NT2/D1 (cell line): ENCODE measurements at places on chromosomes 12 and 14.

- no peak for DNase-seq
These were observed 68.9 kb downstream of the SPPL3 start for GRCh38 chr12:120835304-120835612.

- DNase-seq: no peak
These were observed 129.1 kb downstream of the GPR135 start for GRCh38 chr14:59336098-59336497.

DNA sequence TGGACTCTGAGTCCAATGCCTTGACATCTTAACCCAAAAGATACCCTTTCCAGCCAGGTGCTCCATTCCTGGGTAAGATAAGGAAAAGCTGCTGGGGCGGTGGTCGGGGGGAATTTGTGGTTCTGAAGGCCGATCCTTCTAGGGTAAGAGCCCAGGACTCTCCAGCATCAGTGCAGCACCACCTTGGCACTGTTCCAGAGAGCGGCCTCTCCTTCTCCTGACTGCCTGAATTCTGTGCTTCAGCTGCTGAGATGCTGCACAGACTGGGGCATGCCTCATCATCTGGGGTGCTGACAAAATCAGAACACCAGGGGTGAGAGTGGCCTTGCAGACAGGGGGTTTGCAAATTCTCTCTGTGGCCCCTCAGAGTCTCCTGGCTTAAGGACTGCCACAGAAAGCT is 87.5 kb downstream of the SPTB start:
- DNase-seq: no peak

DNA sequence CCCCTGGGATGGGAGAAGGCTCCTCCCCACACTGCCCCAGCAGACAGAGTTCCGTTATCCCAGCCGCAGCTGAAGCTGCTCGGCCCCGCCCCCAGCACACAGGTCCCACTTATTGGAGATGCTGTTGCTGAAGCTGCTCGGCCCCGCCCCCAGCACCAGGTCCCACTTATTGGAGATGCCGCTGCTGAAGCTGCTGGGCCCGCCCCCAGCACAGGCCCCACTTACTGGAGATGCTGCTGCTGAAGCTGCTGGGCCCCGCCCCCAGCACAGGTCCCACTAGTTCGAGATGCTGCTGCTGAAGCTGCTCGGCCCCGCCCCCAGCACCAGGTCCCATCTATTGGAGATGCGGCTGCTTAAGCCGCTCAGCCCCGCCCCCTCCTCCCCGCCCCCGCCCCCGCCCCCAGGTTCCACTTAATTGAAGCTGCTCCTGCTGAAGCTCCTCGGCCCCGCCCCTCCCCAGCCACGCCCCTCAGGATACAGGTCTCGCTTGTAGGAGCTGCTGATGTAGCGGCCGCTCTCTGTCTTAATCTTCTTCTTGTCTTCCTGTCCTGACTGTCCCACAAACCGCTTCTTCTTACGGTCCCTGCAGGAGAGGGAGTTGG is 12.0 kb downstream of the CFAP73 start:
- peak; percentile 97 for DNase-seq

DNA sequence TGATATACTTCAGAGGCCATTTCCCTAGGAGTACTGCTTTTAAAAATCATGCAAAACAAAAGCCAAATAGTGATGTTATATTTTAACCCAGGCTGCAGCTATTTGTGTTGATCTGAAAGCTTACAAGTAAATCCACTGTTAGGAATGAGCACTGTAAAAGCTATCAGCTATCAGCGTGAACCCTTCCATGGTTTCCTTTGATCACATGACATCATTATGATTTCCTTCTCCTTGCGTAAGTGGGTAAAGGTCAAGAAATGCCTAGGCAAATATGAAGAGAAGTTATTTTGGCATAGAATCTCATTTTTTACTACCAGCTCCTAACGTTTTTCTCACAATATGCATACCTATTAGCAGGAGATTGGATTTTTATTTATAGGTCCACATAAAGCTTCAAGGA is 48.6 kb upstream of the CATSPERB start:
- DNase-seq: no peak

DNA sequence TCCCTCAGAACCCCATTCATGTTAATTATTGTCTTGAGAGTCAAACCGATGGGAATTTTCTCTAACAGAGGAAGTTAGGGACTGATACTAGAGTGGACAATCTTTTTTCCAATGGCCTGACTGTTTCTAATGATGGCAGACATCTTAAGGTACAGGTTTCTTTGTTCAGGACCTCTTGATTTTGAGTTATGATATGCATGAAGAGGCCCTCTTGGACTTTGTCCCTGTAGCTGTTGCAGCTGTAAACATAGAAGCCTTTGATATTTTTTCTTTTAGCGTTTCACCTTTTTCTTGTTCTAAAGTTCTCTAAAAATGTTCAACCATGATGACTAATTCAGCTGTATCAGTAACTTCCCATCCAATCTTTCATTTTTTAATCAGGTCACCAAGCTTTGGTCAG is 53.0 kb downstream of the LGR5 start:
- DNase-seq: no peak

DNA sequence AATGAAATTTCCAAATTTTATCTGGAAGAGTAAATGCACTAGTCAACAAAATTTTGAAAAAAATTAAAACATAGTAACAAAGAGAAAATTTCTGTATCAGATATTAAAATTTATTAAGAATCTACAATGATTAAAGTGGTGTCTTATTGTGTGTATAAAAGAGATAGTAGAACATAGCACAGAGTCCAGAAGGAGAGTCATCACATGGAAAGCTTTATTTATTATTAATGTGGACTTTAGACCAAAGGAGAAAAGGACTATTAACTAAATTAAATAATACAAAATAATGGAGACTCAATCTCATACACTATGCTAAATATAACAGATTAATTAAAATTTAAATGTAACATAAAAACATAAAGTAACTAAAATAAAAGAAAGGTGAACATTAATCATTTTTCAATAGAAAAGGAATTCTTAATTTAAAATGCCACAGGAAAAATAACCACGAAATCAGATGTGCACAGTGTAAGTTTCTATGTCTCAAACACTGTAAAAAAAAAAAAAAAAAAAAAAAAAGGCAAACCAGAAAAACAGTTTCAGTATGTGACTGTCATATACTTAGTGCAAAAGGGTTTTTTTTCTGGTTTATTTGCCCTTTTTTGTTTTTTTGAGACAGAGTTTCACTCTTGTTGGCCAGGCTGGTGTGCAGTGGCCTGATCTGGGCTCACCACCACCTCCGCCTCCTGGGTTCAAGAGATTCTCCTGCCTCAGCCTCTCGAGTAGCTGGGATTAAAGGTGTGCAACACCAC is 95.4 kb downstream of the MYF5 start:
- no peak for DNase-seq

DNA sequence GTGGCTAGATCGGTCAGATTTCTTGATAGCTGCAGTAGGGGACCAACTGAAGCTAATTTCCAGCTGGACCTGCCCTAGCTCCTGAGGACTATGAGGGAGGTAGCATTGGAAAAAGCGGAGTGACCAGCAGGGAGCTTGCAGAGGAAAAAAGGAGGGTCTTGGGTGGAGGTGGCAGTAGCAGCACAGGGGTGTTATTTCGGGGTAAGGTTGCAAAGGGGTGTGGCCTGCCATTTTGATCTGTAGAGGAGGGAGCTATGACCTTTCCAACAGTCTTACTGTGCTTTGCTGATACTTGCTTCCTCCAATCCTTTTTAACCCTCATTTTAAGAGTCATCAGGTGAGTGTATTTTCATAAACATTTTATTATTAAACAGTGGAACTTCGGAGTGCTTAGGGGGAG is 83.8 kb upstream of the NRXN3 start:
- no peak for DNase-seq

DNA sequence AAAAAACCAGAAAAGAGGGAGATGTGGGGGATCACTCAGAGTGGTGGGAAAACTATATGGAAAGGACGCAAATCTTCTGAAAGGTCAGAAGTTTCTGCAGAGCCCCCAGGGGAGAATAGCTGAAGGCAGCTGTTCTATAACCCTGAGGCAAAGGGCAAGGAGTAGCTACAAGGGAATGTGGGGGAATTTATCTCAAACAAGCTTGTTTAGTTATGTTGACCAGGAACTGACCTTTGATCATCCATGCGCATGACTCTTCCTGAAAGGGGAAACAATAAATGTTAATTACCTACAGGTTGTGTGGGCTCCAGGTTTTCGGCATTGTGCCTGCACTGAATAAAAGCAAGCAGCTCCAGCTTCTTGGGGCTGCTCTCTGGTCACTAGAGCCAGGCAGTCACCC is 968.5 kb downstream of the AACS start:
- no peak for DNase-seq

DNA sequence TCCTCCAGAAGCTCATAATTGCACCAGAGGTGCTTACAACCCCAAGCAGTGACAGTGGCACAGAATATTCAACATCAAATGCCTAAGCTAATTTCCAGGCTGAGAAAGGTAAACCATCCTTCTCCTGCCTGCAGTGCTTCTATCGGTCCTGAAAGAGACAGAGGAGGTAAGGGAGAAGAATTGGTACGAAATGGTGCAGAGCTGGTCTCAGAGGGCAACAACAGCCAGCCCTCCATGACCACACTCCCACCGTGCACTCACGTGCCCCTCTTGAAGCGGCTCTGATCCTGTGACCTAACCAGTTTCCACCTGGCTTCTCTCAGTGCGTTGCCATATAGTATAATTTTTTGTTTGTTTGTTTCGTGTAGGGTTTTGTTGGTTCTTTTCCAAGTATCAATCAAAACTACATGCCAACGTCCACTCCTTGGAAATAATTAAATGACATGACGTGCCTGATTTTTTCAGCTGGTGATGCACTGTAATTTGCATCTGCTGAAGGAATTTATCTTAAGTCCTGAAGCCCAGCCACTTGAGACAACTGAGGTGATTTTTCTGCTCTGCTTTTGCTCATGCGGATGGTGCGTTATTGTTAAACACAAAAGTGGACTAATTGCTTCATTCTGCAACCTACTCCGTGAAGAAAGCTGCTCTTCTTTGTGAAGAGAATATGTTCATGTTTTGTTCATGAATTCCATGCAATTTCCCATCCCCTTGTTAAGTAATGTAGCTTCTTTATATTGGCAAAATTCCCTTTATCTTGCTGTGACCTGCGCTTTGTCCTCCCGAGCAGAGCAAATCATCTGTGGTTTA is 1.3 kb upstream of the ATP2A2 start:
- no peak for DNase-seq

GRCh38 chr12:51183816-51184215 is 10.9 kb upstream of the TFCP2 start:
- no peak for DNase-seq
